ENCODE measurements at places on chromosomes 5 and 9.

DNA sequence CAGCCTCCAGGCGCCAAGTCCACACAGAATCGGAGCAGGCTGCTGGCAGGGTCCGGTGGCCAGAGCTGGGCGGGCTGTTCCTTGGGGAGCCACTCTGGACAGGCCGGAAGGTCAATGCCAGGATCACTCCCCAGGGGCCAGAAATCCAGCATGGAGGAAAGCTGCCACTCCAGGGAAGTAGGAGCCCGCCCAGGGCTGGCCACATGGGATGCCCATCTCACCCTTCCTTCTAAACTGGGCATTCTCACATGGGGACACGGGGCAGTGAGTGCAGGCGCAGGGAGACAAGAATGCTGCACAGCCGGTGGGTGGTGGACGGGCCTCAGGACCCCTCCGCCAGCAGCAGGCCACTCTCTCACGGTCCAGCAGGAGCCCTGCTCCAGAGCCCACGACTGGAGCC is 58.2 kb downstream of the ADAMTS2 start:
- DNase-seq, result no peak

DNA sequence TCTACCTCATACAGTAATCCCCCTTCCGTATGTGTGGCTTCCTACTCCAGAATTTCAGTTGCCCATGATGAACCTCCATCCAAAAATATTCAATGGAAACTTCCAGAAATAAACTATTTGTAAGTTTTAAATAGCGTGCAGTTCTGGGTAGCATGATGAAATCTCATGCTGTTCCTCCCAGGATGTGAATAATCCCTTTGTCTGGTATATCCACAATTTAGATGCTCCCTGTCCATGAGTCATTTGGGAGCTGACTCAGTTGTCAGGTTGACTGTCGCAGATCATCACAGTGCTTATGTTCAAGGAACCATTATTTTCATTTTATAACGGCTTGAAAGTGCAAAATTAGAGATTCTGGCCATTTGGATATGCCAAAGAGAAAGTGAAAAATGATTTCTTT is 290.1 kb upstream of the CDH9 start:
- no peak for DNase-seq

- no peak for DNase-seq
Observed at GRCh38 chr5:40397091-40397490, 282.6 kb upstream of the PTGER4 start.

DNA sequence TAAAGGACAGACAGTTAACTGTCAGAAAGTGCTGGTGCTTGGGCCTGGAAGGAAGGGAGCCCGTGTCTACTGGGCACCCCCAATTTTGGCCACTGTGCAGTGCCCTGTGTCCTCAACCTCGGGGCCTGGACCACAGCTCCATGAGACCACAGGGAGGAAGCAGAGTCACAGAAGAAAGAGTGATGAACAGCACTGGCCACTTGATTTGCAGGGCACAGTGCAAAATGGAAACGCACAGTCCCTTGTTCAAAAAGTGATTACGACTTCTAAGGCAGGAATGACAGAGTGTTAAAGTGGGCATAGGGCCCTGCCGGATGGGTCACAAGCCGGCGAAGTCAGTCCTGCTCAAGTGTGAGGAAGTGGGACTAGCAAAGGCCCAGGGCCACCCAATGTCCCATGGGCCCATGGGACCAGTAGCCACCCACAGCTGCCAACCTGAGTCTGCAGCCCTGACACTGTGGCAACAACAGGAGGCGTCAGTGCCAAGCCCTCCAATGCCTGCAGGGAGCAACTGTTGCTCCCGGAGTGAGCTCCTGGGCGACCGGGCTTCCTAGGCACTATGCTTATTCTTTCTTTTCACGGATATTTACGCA is 85.4 kb downstream of the ADAMTS2 start:
- no peak for DNase-seq

DNA sequence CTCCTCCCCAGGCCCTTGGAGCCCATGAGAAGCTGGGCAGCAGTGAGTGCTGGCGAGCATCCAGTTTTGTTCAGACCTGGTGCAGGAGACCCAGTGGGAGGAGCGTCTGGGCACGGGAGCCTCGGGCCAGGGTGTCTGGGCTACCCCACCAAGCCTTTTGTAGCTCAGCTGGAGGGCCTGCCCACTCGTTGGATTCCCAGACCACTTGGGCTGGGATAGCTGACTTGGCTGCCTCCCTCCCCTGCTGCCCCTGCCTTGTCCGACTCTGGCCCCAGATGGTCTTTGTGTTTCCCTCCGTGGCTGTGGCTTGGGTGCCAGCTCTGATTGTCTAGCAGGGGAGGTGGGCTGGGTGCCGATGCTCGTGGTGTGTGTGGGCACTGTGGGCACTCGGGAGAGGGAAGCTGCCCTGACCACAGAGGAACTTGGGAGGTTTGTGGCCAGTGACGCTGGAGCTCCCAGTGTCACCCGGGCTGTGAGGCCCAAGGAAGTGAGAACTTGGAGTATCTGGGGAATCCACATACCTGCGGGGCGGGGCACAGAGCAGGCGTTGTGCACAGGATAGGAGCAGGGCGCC is 47.3 kb downstream of the WNK2 start:
- no peak for DNase-seq

GRCh38 chr9:70258692-70259511 is at the start of gene SMC5:
Gene SMC5 (plus strand): TSS chr9:70258978. CDS start chr9:70259079, 101 bp downstream.
- DNase-seq, result peak; percentile 90

DNA sequence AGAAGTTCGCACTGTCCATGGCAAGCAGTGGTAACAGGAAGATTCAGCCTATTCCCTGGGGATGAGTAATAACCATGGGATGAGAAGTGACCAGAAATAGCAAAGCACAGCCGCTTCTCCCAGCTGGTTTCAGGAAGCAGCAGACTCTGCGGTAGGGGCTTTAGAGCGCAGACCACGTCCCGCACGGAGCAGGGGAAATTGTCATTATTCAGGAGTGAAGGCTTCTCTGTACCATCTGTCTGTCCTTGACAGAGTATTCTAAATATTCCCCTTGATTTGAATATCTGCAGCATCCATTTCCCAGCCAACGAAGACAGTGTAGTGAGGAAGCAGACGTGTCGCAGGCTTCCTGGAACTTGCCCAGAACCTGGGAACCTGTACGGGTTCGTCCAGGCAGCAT is 159.6 kb downstream of the NXNL2 start:
- no peak for DNase-seq

DNA sequence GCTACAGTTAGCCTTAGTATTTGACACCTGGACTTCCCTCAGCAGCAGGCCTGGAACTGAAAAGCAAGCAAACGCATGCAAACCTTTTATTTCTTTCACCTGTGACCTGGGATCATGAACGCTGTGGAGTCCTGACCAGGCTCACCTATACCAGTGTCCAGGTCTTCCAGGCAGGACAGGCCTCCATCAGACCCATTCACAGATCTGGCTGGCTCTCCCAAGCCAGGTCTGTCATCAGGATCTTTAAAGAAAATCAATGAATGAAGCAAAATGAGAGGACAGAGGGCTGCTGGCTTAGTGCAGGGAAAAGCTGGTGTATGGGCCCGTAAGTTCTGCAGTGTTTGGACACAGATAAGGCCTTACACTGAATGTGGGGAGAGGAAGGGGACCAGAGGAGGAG is 96.3 kb upstream of the CPEB4 start:
- no peak for DNase-seq

- no peak for DNase-seq
Observed at GRCh38 chr5:119396030-119396664, 40.3 kb downstream of the TNFAIP8 start.

DNA sequence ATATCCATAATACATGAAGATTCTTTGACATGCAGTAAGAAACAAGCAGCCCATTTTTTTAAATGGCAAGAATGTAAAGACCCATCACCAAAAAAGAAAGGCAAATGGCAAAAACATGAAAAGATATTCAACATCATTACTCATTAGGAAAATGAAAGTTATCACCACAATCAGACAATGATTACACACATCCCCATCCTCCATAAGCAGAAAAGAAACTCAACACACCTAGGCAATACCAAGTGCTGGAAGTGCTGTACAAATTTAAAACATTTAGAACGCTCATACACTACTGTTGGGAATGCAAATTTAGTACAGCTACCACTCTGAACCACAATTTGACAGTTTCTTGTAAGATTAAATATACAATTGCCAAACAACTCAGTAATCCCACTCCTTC is 466.7 kb downstream of the ACTL7B start:
- DNase-seq, result no peak

- DNase-seq, result no peak
Observed at GRCh38 chr5:1029282-1029944, 20.8 kb downstream of the NKD2 start.

DNA sequence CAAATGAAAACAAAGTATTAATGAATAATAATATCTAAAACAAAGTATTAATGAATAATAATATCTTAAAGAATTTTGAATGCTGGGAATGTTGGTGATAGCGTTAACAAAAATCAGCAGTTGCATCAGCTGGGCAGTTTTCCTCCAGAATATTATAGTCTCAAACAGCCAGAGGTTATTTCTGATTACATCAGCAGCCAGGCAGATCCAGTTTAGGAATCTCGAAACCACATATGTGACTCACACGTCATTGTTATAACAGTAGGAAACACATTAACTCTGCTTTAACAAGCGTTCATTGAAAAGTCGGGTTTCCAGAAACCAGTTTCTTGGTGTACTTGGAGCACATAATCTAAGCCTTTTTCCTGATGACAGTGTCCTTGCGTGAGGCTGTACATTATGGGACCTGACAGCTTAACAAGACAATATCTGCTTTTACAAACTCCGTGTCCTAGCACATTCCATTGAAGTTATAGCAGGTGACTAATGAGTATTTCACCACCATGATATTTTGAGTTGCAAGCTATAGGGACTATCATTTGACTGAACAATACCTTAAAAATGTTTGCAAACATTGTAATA is 559.5 kb upstream of the KLF4 start:
- no peak for DNase-seq

- DNase-seq, result no peak
Observed at GRCh38 chr9:20865347-20865746, 166.1 kb downstream of the HACD4 start.

- no peak for DNase-seq
Observed at GRCh38 chr9:11335011-11335410, 722.2 kb upstream of the PTPRD start.

GRCh38 chr5:132431632-132432031 is 58.9 kb downstream of the IRF1 start:
- no peak for DNase-seq

- no peak for DNase-seq
Observed at GRCh38 chr9:108621991-108622855, 233.6 kb downstream of the ACTL7B start.

- DNase-seq, result no peak
Observed at GRCh38 chr9:78030296-78030552, 1.4 kb downstream of the GNAQ start.
